ENCODE measurements at places on chromosomes 11 and 22. TPM values are rescaled to one million over a fixed set of nuclear protein-coding genes. Genes with fewer than 3 reads are reported as not detected.

The ZNHIT2 gene
- total RNA-seq: 7.5 TPM

The FERMT3 gene
- total RNA-seq: 42.6 TPM

The EHD1 gene
- total RNA-seq: 61.8 TPM

The C11orf87 gene
- not detected for total RNA-seq

The IPO7 gene
- 135 TPM for total RNA-seq

The GGTLC2 gene
- not detected for total RNA-seq

GRCh38 chr11:10601837-10602236, 33.4 kb upstream of the LYVE1 start:
- peak; percentile 66 for DNase-seq
- peak overlapping the region; percentile 89 for H3K27ac ChIP-seq
- H3K4me3 ChIP-seq: no peak overlapping the region
- H3K4me1 ChIP-seq: no peaks in the 10 kb centered on the region

DNA sequence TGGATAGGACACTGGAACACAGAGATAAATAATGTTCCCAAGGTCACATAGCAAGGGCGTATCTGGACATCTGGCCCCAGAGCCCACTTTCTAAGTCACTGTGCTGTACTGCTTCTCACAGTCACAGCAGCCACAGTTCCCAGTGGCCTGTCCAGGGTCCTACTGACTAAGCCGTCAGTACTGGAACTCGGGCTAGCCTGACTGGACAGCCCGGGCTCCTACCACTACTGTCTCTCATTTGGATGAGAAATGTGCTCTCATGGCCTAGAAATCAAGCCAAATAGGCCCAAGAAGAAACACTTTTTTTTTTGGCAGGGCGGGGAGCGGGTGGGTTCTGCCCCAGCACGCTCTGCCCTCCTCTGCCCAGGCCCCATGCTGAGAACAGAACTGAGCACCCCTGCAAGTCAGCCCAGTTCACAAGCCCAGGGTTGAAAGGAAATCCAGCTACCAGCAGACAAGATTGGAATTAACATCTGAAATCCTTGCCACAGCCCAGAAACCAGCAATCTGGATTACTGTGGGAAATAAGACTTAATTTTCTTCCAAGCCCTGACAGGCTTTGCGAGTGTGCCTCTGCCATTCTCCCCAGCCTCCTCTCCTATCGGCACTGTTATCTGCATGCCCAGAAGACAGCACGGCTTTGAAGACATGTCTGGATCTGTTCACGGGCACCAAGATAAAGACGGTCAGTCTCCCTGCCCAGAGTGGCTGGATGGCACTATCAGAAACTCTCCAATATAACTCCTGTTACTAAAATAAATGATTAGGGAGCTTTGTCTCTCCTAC, 182.9 kb upstream of the NCAM1 start:
- no peak overlapping the region for H3K4me3 ChIP-seq
- no peaks in the 10 kb centered on the region for H3K36me3 ChIP-seq
- no peak for DNase-seq
- no peak overlapping the region for H3K27ac ChIP-seq
- H3K4me1 ChIP-seq: no peaks in the 10 kb centered on the region

DNA sequence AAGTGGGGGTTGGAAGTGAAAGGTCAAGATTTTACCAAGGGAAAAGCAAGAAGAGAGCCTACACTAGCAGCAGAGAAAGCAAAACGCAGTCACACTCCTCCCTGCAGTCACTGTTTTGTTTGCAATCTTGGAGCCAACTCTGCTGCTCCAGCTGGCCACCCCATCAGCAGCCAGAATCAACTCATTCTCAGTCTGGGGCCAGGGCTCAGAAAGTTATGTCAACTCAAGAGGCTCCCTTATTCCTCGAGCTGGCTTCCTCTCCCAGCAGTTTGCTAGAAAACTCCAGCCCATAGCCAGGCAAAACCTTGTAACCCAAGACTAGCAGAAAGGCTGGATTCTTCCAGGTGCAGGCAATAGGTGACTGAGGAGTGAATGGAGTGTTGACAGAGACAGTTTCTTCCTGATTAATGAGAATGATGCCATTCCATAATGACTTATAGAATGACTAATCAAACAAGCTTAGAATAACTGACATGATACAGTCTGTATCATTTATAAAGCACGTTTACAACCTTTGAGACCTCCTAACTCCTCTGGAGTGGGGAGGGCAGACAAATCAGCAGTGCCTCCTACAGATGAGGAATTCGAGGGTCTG, 53.4 kb downstream of the P4HA3 start:
- H3K4me3 ChIP-seq: no peak overlapping the region
- no peak for DNase-seq
- no peaks in the 10 kb centered on the region for H3K27me3 ChIP-seq
- no peak overlapping the region for H3K27ac ChIP-seq

DNA sequence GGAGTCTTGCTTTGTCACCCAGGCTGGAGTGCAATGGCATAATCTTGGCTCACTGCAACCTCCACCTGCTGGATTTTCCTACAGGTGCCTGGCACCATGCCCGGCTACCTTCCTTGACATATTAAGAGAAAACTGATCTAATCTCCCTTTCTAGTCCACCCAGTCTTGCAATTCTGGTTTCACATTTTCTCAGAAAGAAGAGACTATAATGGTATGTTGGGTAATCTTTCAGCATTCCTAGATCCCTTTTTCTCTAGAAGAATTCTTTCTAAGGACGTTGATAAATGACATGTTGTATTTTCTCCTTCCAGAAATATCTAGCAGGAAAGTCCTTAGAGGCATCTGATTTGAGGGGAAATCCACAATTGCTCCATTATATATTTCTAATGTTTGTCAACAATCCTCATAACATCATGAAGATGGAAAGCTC, 10.4 kb upstream of the HSPA8 start:
- no peak overlapping the region for H3K4me3 ChIP-seq
- no peak overlapping the region for H3K27ac ChIP-seq
- H3K27me3 ChIP-seq: no peaks in the 10 kb centered on the region
- no peaks in the 10 kb centered on the region for H3K4me1 ChIP-seq
- H3K36me3 ChIP-seq: no peaks in the 10 kb centered on the region

DNA sequence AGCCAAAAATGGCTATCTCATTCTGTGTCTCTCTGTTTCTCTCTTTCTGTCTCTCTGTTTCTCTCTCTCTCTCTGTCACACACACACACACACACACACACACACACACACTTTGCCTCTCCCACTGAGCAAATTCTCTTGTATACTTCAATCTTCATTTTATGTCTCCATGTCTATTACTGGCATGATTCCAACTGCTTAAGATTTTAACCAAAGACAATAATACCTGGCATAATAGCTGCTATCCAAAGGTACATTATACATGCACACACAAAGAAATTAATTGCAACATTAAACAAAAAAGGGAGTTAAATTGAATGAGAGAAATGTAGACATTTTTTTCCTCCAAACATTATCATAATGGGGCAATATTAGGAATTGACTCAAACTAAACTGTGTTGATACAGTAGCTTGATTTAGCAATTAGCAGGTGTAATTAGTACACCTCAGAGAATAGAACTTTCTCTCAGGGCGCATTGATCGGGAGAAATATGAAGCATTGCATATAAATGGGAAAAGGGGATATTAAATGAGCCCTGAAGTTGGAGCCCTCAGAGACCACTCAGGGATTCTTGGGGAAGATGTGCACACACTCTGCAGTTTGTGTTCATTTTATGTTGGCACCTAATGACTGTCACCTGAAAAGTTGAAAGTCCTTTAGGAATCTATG, 17.4 kb upstream of the SLC1A2 start:
- no peak overlapping the region for H3K4me3 ChIP-seq
- H3K36me3 ChIP-seq: no peaks in the 10 kb centered on the region
- H3K27me3 ChIP-seq: no peaks in the 10 kb centered on the region
- H3K4me1 ChIP-seq: no peaks in the 10 kb centered on the region

DNA sequence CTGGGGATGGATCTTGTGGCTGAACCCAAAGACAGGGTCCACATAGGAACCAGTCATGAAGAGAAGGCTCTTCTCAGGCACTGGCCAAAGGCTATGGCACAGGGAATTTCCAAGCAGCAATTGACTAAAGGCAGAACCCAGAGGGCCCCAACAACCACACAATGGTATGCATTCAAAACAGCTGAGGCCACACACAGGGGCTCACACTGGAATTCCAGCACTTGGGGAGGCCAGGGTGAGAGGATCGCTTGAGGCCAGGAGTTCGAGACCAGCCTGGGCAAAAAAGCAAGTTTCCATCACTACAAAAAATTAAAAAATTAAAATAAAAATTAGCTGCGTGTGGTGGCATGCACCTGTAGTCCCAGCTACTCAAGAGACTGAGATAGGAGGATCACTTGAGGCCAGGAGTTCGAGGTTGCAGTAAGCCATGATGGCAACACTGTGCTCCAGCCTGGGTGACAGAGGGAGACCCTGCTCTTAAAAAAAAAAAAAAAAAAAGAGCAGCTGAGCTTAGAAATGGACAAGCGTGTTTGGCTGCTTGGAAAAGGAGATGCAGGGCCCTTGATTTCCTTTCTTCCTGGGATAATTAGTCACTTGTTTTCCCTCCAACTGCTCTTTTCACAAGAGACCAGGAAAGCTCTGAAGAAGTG, 44.6 kb downstream of the MYH9 start:
- H3K4me1 ChIP-seq: peaks cover 4% of the 10 kb centered on the region
- H3K4me3 ChIP-seq: no peak overlapping the region
- H3K27ac ChIP-seq: no peak overlapping the region
- DNase-seq: no peak

GRCh38 chr11:133893381-133893780, 48.1 kb upstream of the SPATA19 start:
- H3K27ac ChIP-seq: no peak overlapping the region
- no peaks in the 10 kb centered on the region for H3K27me3 ChIP-seq
- no peak for DNase-seq
- no peak overlapping the region for H3K4me3 ChIP-seq
- no peaks in the 10 kb centered on the region for H3K36me3 ChIP-seq
- no peaks in the 10 kb centered on the region for H3K4me1 ChIP-seq

DNA sequence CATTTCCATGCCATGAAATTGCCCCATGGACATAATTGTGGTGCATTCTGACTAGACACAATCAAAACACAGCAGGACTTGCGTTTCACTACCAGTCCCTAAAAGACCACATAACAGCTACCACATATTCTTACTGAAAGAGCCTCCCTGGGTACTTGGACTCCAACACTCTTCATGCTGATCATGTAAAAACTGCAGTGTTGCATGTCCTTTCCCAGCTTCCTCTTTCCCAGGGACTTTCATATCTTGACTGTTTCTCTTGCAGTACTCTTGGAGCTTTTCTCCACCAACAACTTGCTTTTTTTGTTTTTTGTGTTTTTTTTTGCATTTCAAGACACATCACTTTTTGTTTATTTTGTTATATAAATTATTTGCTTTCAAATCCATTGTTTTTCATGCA, 22.9 kb downstream of the MS4A6E start:
- no peak overlapping the region for H3K27ac ChIP-seq
- H3K4me1 ChIP-seq: no peaks in the 10 kb centered on the region
- H3K36me3 ChIP-seq: no peaks in the 10 kb centered on the region

- H3K27ac ChIP-seq: no peak overlapping the region
- DNase-seq: peak; percentile 9
- H3K4me3 ChIP-seq: no peak overlapping the region
- H3K4me1 ChIP-seq: no peaks in the 10 kb centered on the region
- H3K27me3 ChIP-seq: no peaks in the 10 kb centered on the region
These were observed 317.2 kb downstream of the SHANK2 start for GRCh38 chr11:70935006-70935768.

- H3K27ac ChIP-seq: no peak overlapping the region
- no peaks in the 10 kb centered on the region for H3K36me3 ChIP-seq
- H3K4me3 ChIP-seq: no peak overlapping the region
These were observed 18.7 kb upstream of the BDNF start for GRCh38 chr11:27718863-27719545.

DNA sequence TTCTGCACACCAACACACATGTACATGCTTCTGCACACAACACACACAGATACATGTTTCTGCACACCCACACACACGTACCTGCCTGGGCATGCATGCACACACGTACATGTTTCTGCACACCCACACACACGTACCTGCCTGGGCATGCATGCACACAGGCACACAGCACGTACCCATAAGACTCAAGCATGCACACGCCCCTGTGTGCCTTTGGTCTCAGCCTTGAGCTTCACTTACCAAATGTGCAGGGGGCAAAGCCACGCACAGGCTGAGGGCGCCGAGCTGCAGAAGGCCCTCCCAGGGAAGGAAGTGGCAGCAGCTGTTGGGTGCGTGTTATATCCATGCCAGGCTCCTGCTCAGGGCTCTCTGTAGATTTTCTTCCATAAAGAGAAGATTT, 34.7 kb upstream of the SMIM38 start:
- no peak overlapping the region for H3K27ac ChIP-seq
- no peaks in the 10 kb centered on the region for H3K4me1 ChIP-seq
- H3K4me3 ChIP-seq: no peak overlapping the region
- H3K36me3 ChIP-seq: no peaks in the 10 kb centered on the region
- no peaks in the 10 kb centered on the region for H3K27me3 ChIP-seq

GRCh38 chr11:117449111-117449693, 121.5 kb downstream of the CEP164 start:
- no peaks in the 10 kb centered on the region for H3K27me3 ChIP-seq
- DNase-seq: no peak
- H3K4me3 ChIP-seq: no peak overlapping the region
- H3K27ac ChIP-seq: no peak overlapping the region
- H3K4me1 ChIP-seq: no peaks in the 10 kb centered on the region
- H3K36me3 ChIP-seq: no peaks in the 10 kb centered on the region

- no peak for DNase-seq
- no peak overlapping the region for H3K4me3 ChIP-seq
- no peak overlapping the region for H3K27ac ChIP-seq
- H3K4me1 ChIP-seq: no peaks in the 10 kb centered on the region
- H3K36me3 ChIP-seq: no peaks in the 10 kb centered on the region
These were observed 18.7 kb upstream of the BID start for GRCh38 chr22:17792854-17793434.

- no peak overlapping the region for H3K4me3 ChIP-seq
- H3K4me1 ChIP-seq: no peaks in the 10 kb centered on the region
- DNase-seq: no peak
- no peaks in the 10 kb centered on the region for H3K36me3 ChIP-seq
- H3K27ac ChIP-seq: no peak overlapping the region
- no peaks in the 10 kb centered on the region for H3K27me3 ChIP-seq
These were observed 11.4 kb upstream of the ANKK1 start for GRCh38 chr11:113376156-113376555.

- H3K36me3 ChIP-seq: no peaks in the 10 kb centered on the region
- H3K27me3 ChIP-seq: no peaks in the 10 kb centered on the region
- no peak overlapping the region for H3K27ac ChIP-seq
- no peaks in the 10 kb centered on the region for H3K4me1 ChIP-seq
These were observed 1286.5 kb upstream of the TENM4 start for GRCh38 chr11:80727315-80727714.

- H3K27ac ChIP-seq: no peak overlapping the region
- H3K4me3 ChIP-seq: no peak overlapping the region
- DNase-seq: no peak
- peaks cover 3% of the 10 kb centered on the region for H3K36me3 ChIP-seq
- no peaks in the 10 kb centered on the region for H3K27me3 ChIP-seq
These were observed 29.5 kb upstream of the TESMIN start for GRCh38 chr11:68780829-68781228.

Data from aorta (tissue), 5 donors.